ENCODE measurements at places on chromosomes 12 and 14. TPM values are rescaled to one million over a fixed set of nuclear protein-coding genes. Genes with fewer than 3 reads are reported as not detected.

SCN8A gene
- total RNA-seq, result 2.7 TPM

- H3K36me3 ChIP-seq, result peaks cover 5% of the 10 kb centered on the region
- H3K4me1 ChIP-seq, result peaks cover 47% of the 10 kb centered on the region
- no peak overlapping the region for H3K4me3 ChIP-seq
- no peak overlapping the region for H3K27ac ChIP-seq
- DNase-seq, result no peak
Observed at GRCh38 chr14:51657762-51658161, 6.1 kb downstream of the FRMD6 start.

DNA sequence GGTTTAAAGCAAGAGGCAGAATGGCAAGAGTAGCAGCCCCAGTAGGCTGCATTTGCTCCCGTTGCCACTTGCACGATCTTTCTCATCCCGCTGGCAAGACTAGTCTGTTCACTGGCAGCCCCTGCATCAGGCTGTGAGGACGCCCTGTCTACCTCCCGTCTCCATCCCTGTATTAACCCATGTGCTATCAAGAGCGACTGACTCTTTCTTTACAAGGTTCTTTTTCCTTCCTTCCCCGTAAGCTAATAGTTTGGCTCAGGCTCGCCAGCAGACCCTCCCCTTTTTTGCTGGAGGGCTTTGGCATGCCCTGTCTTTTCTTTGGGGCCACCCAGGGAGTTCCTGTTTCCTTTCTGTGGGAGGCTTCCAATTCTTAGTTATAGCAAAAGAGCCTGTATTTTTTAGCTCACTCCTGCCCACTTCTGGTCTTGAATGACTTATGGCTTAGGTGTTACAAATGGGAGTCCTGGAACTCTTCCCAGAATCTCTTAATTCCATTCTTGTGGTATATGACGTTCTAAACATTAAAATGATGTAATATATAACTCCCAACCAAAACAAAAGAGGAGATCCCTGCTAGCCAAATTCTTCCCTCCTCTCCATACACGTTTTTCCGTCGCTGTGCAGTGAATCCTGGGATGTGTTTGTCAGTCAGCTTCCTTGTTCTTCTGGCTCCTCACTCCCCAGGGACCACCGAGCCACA, 149.0 kb downstream of the PRKCH start:
- peaks cover under 1% of the 10 kb centered on the region for H3K36me3 ChIP-seq
- DNase-seq, result peak; percentile 57
- peak overlapping the region; percentile 30 for H3K4me3 ChIP-seq
- H3K4me1 ChIP-seq, result peaks cover 47% of the 10 kb centered on the region
- no peaks in the 10 kb centered on the region for H3K27me3 ChIP-seq

GRCh38 chr14:92105893-92106142, 564 bp downstream of the ATXN3 start:
- no peak for DNase-seq
- peaks cover 20% of the 10 kb centered on the region for H3K4me1 ChIP-seq
- H3K27ac ChIP-seq, result peak overlapping the region; percentile 97
- no peaks in the 10 kb centered on the region for H3K36me3 ChIP-seq

DNA sequence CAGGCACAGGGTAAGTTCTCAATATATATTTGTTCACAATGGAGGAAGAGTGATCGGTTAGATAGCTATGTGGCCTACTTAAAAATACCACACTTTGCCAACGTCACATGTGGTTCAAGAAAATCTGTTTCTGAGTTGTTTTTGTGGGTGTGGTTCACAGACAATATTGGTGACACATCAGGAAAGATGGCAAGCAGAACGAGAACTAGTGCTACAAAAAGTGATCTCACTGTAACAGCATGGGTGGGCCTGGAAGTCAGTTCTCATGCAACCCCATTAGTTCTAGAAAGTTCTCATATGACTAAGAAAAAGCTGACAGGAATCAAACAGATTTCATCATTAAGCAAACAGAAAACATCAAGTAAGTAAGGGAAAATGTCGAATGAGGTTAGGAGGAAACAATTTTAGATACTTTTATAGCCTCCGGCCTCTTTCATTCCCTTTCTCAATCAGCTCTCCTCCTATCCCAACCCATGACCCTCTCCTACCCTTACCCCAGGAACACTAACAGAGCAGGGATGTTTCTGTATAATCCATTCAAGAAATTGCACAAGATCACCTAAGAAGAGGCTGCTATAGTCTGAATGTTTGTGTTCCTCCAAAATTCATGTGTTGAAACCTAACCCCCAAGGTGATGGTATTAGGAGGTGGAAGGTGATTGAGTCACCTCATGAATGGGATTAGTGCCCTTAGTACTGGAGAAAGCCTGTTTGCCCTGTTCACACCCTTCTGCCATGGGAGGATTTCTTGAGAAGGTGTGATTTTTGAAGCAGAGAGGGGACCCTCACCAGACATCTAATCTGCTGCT, 15.5 kb upstream of the NTN4 start:
- no peaks in the 10 kb centered on the region for H3K36me3 ChIP-seq
- peaks cover under 1% of the 10 kb centered on the region for H3K27me3 ChIP-seq
- H3K27ac ChIP-seq, result no peak overlapping the region
